Activated CD8-positive, alpha-beta memory T cell treated with anti-CD3 and anti-CD28 coated beads for 1 hour (primary cell): ENCODE measurements at places on chromosomes 5 and 9.

- no peak for DNase-seq
These were observed 67.1 kb downstream of the EHMT1 start for GRCh38 chr9:137685741-137686420.

DNA sequence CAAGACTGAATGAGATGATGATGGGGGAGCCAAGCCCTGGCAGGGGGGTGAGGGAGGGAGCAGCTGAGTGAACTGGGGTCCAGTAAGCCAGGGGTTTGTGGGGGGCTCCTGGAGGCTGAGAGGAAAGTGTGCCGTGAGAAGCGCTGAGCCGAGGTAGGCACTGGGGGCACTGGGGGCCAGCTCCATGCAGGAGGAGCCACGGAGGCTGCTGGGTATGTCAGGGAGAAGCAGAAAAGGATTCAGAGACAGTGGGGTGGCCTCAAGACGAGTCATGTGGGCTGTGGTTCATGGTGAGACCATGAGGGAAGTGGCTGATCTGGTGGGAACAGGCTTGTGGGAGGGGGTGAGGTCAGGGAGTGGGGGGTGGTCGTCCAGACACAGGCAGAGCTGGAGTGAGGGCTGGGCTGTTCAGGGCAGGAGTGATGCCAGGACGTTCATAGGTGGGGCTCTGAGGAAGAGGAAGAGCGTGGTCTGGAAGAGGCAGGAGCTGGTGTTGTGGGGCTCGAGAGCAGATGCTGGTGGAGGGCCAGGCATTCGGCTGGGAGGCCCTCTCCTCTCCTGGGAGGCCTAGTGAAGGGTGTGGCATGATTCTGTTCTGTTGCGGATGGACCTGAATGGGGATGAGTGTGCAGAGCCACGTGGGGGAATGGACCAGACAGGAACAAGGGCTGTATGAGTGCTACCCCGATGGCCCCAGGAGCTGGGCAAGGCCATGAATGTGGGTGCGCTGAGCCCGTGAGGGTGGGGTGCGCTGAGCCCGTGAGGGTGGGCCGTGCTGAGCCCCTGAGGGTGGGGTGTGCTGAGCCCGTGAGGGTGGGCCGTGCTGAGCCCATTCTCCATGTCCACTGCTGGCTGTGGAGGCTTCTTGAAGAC, 92.7 kb upstream of the CACNA1B start:
- no peak for DNase-seq

GRCh38 chr5:35803191-35803651, 53.5 kb upstream of the IL7R start:
- no peak for DNase-seq

DNA sequence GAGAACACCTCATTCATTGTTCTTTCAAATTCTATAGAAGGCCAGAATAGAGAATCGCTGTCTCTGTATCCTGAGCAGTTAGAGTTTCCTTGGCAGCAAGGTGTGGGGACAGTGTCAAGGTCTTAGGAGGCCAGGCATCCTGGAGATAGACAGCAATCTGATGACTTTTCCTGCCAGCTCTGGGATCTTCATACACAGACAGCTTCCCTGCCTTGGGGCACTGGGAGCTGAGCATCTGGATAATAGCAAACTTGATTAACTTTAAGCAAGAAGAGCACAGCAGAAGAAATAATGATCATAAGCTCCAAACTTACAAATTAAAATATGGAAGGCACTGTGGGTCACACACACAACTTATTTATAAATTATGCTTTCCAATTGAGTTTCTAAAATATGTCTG, 86.1 kb upstream of the STK32A start:
- DNase-seq: no peak

- DNase-seq: no peak
These were observed 26.2 kb downstream of the TPPP start for GRCh38 chr5:666816-667498.

DNA sequence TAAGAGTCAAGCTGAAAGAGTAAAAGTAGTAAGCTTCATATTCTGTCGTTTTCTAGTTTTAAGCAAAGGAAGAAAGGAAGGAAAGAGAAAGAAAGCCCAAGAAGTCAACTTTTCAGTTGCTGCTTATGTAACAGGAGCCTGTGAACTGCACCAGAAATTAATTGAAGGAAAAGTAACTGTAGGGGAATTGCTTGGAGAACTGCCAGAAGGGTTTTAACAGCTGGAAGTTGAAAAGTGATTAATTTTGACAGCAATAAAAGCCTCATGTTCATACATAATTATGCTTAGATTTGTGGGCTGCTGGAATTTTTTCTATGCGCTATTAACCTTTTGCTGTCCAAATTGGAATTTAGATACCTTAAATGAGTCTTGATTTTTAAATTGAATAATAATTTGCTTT, 255.7 kb downstream of the ENC1 start:
- DNase-seq: no peak

DNA sequence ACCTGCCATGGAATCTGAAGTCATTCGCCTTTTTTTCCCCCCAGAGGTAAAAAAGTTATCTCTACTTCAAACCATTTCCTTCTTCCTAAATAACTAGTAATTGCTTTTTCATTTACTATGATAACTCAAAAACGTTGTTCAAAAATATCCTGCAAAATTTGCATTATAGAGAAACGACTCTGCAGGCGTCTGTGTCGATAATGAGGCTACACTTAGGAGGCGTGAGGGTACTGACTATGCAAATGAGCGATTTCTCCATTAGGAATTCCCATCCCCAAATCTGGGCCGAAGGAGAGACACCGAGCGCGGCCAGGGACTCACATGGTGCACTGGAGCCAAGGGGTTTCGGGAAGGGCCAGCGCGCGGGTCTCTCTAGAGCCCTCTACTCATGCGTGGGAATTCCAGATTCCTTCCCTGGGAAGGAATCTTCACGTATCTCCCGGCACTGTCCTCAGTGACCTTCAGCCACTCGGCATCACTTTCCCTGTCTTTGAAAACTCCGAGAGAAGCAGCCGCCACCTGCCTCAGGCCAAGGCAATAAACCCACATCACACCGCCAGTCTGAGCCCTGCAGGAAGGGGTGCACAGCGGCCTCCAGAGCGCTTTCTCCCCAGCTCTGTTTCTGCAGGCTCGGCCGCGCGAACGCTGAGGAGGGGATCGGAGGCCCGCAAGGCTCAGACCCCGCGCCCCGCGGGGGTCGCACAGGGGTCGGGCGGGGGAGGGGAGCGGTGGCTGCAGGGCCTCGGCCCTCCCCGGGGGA, 718 bp upstream of the DENND4C start:
- no peak for DNase-seq

GRCh38 chr5:56129288-56129687, 103.8 kb downstream of the ANKRD55 start:
- DNase-seq: no peak

- no peak for DNase-seq
These were observed 1899.9 kb downstream of the MAT2B start for GRCh38 chr5:165405340-165405739.

DNA sequence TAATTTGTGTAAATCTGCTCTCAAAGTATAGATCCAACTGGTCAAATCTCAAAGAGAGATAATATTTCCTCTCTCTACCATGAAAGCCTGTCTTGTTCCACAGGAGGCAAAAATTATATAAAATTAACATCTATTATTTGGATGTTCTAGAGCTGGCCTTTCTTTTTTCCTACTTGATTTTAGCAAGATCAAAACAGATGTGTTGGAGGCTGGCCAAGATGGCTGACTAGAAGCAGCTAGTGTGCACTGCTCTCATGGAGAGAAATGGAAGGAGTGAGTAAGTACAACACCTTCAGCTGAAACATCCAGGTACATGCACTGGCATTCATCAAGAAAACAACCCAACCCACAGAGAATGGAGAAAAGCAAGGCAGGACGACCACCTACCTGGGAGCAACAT, 298.6 kb upstream of the SLC24A2 start:
- no peak for DNase-seq

DNA sequence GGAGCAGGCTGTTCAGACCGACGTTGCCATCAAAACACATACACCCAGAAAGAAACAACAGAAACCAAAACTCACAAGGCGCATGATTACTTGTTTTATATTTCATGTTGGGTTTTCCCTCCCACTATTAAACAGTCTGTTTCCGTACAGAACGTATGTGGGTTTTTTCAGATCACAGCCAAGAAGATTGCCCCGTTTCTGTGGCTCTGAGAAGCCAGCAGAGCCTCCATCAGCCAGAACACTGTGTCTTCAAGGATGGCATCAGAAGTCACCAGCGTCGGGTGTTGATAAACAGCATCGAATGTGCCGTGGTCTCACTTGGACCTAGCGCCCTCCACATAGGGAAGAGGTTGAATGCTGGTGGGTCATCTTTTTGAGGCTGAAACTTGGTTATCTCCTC, 42.8 kb downstream of the FAM78A start:
- no peak for DNase-seq

DNA sequence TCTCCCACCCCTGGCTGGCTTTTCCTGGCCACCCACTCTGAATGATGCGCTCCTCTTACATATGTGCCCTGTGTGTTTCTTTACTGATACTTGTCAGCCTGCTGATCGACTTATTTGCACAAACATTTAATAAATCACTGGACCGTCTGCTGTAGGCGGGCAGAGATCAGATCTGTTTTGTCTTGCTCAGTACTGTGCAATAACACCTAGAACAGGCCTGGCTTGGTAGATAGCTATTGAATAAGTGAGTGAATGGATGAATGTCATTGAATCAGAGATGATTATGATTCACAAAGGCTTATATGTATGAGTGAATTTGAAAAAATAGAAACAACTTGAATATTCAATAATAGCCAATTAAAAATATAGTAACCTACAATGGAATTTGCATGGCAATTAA, 165.1 kb downstream of the RGS3 start:
- DNase-seq: no peak

- no peak for DNase-seq
These were observed 27.8 kb downstream of the LAMC3 start for GRCh38 chr9:131036529-131037334.

DNA sequence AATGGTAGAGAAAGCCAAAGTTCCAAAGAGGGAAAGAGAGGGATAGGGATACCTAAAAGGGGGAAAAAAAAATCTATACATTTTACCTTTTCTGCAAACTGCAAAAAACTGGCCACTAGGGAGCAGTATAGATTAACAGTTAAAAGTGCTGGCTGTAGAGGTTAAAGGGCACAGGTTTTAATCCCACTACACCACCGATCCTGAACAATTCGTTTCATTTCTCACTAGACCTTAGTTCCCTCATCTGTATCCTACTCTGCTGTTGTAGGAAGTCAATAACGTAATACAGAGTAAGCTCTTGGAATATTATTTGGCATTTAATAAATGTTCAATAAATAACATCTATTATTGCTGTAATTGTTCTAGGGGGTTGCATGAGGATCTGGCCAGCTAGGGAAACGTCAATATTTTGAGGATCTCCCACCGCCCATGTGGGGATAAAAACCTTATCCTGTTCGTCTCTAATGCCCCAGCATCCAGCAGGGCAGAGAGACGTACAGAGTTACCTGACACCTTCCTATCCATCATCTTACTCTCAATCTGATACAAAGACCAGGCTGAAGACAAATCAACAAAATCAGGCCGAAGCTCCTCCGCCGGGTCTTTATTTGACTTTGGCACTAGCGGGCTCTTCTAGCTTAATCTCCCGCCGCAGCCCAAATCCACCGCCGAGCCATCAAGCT, 757 bp downstream of the CDC26 start:
- no peak for DNase-seq

DNA sequence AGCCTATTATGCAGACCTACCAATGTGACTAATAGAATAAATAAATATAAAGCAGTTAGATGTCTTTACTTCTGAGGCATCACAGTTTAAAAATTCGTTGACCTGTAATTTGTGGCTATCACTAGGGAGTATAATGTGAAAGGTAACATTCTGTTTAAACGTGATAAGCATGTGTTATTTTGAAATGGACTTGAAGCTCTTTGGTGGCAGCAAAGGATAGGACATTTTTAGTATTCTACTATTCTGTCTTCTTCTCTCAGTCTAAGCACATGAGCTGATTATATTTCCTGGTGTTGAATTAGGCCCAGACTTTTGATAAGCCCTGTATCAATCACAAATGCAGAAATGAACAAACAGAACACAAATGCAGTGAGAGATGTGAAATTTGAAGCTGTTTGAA, 974.0 kb upstream of the CDH10 start:
- no peak for DNase-seq

- no peak for DNase-seq
These were observed 91.8 kb downstream of the SAXO1 start for GRCh38 chr9:18941060-18941740.

DNA sequence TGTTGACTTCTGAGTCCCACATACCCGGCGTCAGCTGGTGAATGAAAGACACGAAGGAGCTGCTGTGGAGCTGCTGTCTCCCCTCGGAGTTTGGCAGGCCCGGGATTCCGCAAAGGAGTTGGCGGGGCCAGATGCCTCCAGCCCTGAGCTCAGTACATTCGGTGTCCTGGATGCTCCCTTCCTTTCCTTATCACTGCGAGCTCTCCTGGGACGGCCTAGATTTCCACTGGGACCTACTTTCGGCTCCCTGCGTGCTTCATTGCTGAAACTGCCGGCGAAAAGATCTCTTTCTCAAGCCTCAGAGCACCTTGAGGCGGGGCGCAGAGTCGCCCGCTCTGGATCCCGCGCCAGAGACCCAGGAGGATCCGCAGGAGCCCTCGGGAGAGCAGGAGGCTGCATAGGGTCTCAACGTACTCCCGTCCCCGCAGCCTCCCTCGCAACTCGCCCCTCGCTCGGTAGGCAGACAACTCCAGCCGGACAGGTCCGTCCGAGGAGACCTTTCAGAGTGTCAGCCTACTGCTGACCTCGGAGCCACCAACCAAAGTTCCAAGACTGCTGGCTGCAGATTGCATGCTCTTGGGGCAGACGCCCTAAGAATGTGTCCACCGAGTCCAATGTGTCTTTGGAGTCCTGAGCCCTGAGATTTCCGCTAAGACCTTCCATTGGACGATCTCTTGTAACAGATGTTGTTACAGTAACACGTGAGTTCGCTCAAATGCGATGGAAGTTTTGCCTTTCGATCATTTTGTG, 6.1 kb downstream of the ANXA2R start:
- DNase-seq: no peak

GRCh38 chr5:83513491-83513890, 41.9 kb downstream of the VCAN start:
- DNase-seq: no peak

DNA sequence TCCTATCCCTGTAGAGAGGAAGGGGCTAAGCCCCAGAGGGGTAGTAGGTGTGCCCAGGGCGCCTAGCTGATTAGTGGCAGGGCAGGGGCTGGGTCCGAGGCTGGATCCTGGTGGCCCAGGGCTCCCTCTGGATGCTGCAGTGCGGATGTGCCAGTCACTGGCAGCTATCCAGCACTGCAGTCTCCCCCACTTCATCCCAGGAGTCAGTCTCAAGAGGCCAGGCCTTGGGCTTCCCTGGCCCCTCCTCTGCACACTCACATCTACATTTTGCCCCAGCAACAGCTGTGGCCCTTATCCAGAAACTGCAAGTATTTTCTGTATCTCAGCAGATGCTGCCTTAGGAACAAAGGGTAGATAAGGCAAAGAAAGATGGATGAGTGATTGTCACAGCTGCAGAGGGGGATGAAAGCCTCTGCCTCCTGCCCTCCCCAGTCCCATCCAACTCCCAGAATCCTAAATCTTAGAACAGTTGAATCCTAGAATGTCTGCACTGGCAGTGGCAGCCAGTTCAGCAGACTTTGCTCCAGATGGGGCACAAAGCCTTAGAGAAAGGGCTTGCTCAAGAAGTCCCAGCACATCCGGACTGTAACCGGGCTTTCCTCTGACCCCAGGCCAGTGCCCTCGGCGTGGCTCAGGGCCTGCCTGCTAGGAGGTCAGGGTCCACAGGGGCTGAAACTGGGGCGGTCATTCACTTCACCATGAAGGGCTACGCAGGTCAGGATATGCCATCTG, 1.6 kb downstream of the ANXA6 start:
- no peak for DNase-seq
